ENCODE measurements at places on chromosomes 2 and 18. TPM values are rescaled to one million over a fixed set of nuclear protein-coding genes. Genes with fewer than 3 reads are reported as not detected.

The HNMT gene
- 37.8 TPM for total RNA-seq

DNA sequence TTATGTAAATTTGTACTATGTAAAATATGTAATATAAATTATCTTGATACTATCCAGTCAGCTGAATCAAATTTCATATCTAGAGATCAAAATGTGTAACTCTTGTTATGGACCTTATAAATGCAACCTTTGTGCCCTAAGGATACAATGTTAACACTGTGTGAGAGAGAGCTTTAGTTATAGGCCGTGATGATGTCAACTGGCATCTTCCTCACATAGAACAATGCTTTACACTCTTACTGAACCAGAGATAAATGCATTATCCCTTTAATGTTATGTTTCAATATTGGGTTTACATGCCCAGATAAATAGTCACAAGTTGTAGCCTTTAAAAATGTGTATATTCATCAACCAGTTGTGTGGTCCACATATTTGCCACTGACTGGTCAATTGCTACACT lies 115.1 kb downstream of the KCNJ3 start:
- no peak for DNase-seq

- DNase-seq: no peak
Measured at GRCh38 chr18:50199346-50199855, 4.5 kb upstream of the MYO5B start.

GRCh38 chr2:189060096-189060642 lies 86.0 kb downstream of the COL3A1 start:
- no peak for DNase-seq

DNA sequence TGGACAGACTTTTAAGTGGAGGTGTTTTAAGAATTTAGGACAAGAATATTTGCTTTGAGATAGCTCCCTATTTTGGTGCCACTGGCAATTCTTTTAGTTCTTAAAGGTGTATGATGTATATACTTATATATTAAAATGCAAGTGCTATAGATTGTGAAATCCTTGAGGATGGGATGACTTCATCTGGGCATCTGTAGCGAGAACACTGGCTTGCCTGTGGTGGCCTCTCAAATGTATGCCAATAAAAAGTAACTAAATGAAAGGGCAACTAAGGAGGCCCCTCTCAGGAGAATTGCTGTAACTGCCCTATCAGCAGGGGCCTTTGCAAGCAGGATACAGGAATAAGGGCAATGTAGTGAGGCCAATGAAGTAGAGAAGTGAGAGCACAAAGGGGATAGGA lies 2.6 kb upstream of the THUMPD2 start:
- DNase-seq: no peak

DNA sequence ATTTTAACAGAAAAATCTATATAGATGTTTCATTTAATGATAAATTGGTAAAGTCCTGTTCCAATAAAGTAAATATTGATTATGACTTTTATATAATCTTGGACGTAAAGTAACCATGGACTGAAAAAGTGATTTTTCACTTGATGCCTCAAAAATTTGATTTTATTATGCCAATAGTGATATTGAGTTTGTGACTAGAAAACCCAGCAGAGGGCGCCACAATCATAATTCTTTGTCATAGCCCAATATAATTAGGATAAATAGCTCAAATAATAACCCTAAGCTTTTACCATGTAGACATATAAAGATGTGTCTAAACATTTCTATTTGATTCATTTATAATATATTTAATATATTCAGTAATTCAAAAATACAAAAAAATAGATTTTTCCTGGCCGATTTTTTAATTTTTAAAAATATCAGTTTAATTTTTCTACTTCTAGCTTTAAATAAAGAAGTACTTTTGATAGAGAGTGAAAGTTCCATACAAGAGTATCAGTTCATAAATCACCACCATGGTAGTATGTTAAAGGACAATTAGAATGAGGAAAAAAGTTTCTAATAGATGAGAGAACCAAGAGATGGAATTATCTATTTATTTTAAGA lies 30.7 kb downstream of the CAMKMT start:
- DNase-seq: peak; percentile 75

GRCh38 chr2:43399515-43400264 lies 173.3 kb upstream of the ZFP36L2 start:
- DNase-seq: no peak

GRCh38 chr2:24174851-24175277 lies at the start of gene FAM228A:
TSS of gene FAM228A (plus strand) at chr2:24175053. CDS start at chr2:24175481, 428 bp downstream.
- no peak for DNase-seq

GRCh38 chr2:120745420-120746111 lies 9.9 kb downstream of the GLI2 start:
- no peak for DNase-seq

GRCh38 chr2:191933307-191934105 lies 86.6 kb upstream of the CAVIN2 start:
- DNase-seq: no peak

DNA sequence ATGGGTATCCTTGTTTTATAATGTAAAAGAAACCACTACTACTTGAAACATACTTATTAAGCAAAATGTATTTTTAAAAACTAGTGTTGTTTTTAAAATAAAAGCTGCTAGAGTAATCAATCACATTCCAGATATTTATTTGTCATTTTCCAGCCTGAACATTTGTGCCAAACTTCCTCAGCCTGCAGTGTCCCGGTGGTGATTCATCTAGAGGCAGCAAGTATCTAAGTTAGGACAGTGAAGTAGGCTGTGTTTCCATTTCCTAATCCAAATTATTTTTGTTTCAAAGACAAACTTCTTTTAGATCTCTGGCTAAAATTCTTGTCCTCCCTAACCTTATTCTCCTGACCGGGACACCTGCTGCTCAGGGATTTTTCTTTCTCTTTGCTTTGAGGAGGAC lies 12.8 kb upstream of the GCG start:
- DNase-seq: no peak

The MXD1 gene
- total RNA-seq: 25.3 TPM

GRCh38 chr2:159128191-159128590 lies 158.3 kb downstream of the WDSUB1 start:
- DNase-seq: no peak

DNA sequence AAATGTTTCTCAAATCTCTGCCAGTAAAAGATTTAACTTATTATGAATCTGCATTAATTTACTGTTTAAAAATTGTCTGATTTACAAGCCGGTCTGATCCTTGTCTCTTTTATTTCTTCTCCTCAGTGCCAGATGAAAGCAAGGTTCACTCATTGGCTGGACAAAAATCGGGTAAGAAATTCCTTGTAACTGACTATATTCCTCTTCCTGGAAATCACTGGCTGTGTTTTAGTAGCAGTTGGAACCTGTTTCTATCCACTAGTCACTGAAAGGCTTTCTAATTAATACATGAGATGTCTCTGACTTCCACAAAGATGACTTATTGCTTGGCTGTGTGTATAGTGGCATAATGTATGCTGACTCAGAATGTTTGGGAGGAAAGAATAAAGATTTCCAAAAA lies 436.6 kb upstream of the NRP2 start:
- no peak for DNase-seq

Measured in sciatic nerve (tissue), 2 donors.